ENCODE measurements at places on chromosomes 4 and X. TPM values are rescaled to one million over a fixed set of nuclear protein-coding genes. Genes with fewer than 3 reads are reported as not detected.

AFAP1 gene
- 34.5 TPM for total RNA-seq

KCNE5 gene
- total RNA-seq, result 1.8 TPM

PAGE4 gene
- total RNA-seq, result not detected

PAGE5 gene
- total RNA-seq, result not detected

CFI gene
- 10.1 TPM for total RNA-seq

PRKG2 gene
- 15.0 TPM for total RNA-seq

LINC00632 gene
- 61.9 TPM for total RNA-seq

SERTM2 gene
- 0.10 TPM for total RNA-seq

GAGE12J gene
- not detected for total RNA-seq

HELT gene
- total RNA-seq, result 0.30 TPM

C4orf50 gene
- total RNA-seq, result 0.10 TPM

MGARP gene
- total RNA-seq, result not detected

CDKL5 gene
- total RNA-seq, result 8.1 TPM

FAM9A gene
- not detected for total RNA-seq

USP26 gene
- not detected for total RNA-seq

SH3D19 gene
- 47.8 TPM for total RNA-seq

ANXA10 gene
- total RNA-seq, result not detected

BMP15 gene
- not detected for total RNA-seq

PABPC1L2B gene
- total RNA-seq, result not detected

HPGDS gene
- 9.6 TPM for total RNA-seq

MAGEA12 gene
- total RNA-seq, result not detected

ARHGAP24 gene
- 78.8 TPM for total RNA-seq

NDNF gene
- 21.7 TPM for total RNA-seq

SRPK3 gene
- 6.7 TPM for total RNA-seq

SOX3 gene
- total RNA-seq, result not detected

SATL1 gene
- total RNA-seq, result 0.20 TPM

CENPE gene
- total RNA-seq, result 14.0 TPM

QRFPR gene
- 0.89 TPM for total RNA-seq

YIPF7 gene
- total RNA-seq, result 0.79 TPM

SLC26A1 gene
- total RNA-seq, result 0.30 TPM

TSR2 gene
- total RNA-seq, result 13.6 TPM

COX7B gene
- 231 TPM for total RNA-seq

AMOT gene
- total RNA-seq, result 18.7 TPM

RAB33A gene
- total RNA-seq, result 0.39 TPM

MAGEA9B gene
- total RNA-seq, result not detected

FAM236B gene
- total RNA-seq, result not detected

EPGN gene
- total RNA-seq, result 29.6 TPM

GPC3 gene
- 307 TPM for total RNA-seq

HPSE gene
- 3.9 TPM for total RNA-seq

RIPPLY1 gene
- not detected for total RNA-seq

MAGEA3 gene
- total RNA-seq, result not detected

LRIT3 gene
- total RNA-seq, result 0.10 TPM

MAMLD1 gene
- 2.1 TPM for total RNA-seq

PPP4R3C gene
- total RNA-seq, result not detected

FATE1 gene
- total RNA-seq, result 0.20 TPM

MAGEB18 gene
- not detected for total RNA-seq

INTS6L gene
- 14.2 TPM for total RNA-seq

TEX13D gene
- not detected for total RNA-seq

PDE6B gene
- 5.5 TPM for total RNA-seq

TMPRSS11B gene
- not detected for total RNA-seq

SSX3 gene
- not detected for total RNA-seq

RNF212 gene
- 3.4 TPM for total RNA-seq

RASGEF1B gene
- 61.7 TPM for total RNA-seq

ITGB1BP2 gene
- total RNA-seq, result 10.9 TPM

BBS12 gene
- total RNA-seq, result 2.8 TPM

MAGEC3 gene
- not detected for total RNA-seq

ERAS gene
- not detected for total RNA-seq

IDH3G gene
- 26.6 TPM for total RNA-seq

FAM149A gene
- total RNA-seq, result 5.3 TPM

ZDHHC15 gene
- total RNA-seq, result 3.0 TPM

Measured in skin of body (tissue), 3 donors.